ENCODE measurements at places on chromosomes 11 and 22.

GRCh38 chr11:67045314-67045713, 11.3 kb upstream of the RHOD start:
- DNase-seq: no peak

GRCh38 chr11:76209973-76210930, 4.0 kb upstream of the WNT11 start:
- DNase-seq: no peak

- DNase-seq: no peak
These were observed 6.8 kb downstream of the LIF start for GRCh38 chr22:30239488-30240405.

- DNase-seq: no peak
These were observed 9.7 kb upstream of the STK33 start for GRCh38 chr11:8603696-8604077.

GRCh38 chr22:43529934-43530333, 118.1 kb downstream of the MPPED1 start:
- no peak for DNase-seq

- peak; percentile 4 for DNase-seq
These were observed 619.7 kb downstream of the BRD1 start for GRCh38 chr22:49208004-49208402.

DNA sequence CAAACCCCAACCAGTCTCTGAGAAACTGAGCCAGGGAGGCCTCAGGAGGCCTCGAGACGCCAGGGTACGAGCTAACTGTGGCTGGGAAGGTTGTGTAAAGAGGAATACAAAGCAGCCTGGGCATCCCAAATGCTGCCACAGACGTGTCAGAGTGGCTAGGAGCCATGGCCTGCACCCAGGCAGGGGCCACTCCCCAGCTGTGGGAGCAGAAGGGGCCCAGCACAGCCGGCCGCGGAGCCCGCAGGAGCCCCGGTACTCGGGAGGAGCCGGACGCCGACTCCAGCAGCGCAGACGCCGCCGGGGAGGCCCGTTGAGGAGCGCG, 349.8 kb upstream of the B3GAT1 start:
- DNase-seq: no peak

Measured in activated CD8-positive, alpha-beta memory T cell treated with anti-CD3 and anti-CD28 coated beads, Interleukin-2, amount 10 ng/mL, durations not matched to agents 7 days and 5 days (primary cell).